ENCODE measurements at places on chromosomes 2 and 18.

DNA sequence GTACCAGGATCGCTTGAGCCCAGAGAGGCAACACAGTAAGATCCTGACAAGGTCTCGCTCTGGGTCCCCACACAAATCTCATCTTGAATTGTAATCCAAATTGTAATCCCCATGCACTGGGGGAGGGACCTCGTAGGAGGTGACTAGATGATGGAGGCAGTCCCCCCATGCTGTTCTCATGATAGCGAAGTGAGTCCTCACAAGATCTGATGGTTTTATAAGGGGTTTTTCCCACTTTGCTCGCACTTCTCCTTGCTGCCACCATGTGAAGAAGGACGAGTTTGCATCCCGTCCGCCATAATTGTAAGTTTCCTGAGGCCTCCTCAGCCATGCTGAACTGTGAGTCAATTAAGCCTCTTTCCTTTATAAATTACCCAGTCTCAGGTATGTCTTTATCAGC lies 46.0 kb upstream of the SERTAD2 start:
- DNase-seq = peak; percentile 51

DNA sequence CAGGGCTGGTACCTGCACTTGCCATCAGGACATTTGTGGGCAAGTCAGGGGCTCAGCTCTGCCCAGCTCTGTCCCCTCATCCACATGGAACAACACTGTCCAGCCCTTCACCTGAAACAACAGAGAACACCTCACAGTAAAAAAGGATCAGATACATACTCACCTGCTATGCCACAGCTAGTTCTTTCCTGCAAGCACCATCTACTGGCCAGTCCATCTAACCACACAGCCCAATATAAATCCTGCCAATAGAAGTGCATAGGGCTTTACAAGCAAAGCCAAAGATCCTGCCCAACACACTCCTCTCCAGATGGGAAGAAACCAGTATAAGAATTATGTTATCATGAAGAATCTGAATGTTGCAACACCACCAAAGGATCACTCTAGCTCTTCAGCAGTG lies 52.2 kb upstream of the GALNT13 start:
- DNase-seq = no peak

GRCh38 chr18:48943736-48944527 lies 6.8 kb downstream of the SMAD7 start:
- peak; percentile 12 for DNase-seq

GRCh38 chr2:24558781-24559472 lies 67.9 kb downstream of the NCOA1 start:
- DNase-seq = no peak

DNA sequence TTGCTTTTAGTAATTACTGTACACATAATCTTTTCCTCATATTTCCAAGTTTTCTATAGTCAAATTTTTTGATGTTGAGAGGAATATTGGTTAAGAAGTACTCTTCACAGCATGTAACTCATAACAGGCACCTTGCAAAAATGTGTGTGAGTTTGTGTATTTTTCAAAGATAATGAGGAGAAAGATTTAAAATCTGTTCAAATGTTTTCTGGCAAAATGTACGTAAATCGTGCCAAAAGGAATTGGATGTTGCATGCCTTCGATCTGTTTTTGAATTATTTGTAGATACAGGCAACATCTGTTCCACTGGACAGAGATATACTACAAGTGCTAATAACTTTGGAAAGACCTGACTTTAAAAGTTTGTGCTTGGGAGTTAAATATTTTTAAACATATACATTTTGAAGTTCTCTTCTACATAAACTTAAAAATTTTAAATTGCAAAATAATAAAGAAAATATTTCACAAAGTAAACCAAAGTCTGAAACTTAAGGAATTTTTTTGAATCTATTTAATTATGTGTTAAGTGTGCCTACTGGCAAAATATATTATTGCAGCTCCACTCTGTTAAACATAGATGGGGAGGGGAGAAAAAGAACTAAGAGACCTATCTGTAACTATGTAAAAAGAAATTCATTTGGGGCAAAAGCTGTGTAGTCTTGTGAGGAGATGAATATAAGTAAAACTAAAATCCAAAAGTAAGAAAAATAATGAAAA lies 133.5 kb upstream of the UBE2E3 start:
- DNase-seq = no peak

GRCh38 chr2:159795841-159796690 lies 1.9 kb downstream of the CD302 start:
- no peak for DNase-seq

- no peak for DNase-seq
Observed at GRCh38 chr2:217736776-217737550, 265.8 kb downstream of the TNS1 start.

DNA sequence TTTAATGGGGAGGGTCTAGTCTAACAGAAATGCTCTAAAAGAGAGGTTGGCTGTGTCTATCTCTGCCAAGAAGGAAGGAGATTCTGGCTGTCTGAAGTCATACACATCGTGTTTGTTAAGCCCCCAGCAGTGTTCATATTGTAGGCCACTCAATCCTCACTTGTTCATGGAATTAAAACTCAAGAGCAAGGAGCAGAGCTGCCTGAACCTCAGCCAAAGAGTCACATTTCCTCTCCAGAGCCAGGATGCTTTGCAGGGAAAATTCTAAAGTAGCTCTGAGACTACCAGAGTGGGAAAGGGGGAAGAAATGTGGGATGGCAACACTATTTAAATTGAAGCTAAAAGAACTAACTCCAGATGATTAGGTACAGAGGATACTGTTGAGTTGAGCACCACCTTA lies 190.7 kb upstream of the CXCR4 start:
- DNase-seq = peak; percentile 64

DNA sequence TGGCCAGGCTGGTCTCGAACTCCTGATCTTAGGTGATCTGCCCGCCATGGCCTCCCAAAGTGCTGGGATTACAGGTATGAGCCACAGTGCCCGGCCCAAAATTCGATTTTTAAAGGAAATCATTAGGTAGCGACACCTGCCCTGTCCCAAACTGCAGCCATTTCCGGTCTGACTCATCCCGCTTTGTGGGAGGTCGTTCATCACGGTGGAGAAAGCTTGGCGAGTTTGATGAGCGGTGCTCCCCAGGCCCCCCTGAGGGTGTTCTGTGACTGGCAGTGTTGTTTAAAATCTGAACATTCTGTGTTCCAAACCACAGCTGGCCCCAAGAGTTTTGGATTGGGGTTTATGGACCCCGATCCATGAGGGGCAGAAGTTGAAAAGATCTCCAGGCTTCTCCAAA lies 53.0 kb upstream of the GLI2 start:
- DNase-seq = no peak

- DNase-seq = no peak
Observed at GRCh38 chr2:109335631-109336176, 206.7 kb downstream of the SH3RF3 start.

- DNase-seq = no peak
Observed at GRCh38 chr2:9144617-9145016, 62.0 kb upstream of the ASAP2 start.

GRCh38 chr18:2482706-2483475 lies 88.4 kb downstream of the METTL4 start:
- peak; percentile 3 for DNase-seq

Measured in G401 (cell line).